ENCODE measurements at places on chromosomes 5 and 9. TPM values are rescaled to one million over a fixed set of nuclear protein-coding genes. Genes with fewer than 3 reads are reported as not detected.
A peak's percentile ranks its signal among the peaks of the same experiment; 100 is the strongest.

The SPINK1 gene
- not detected for total RNA-seq

The PCDHA2 gene
- total RNA-seq, result 2.5 TPM

The CEMIP2 gene
- total RNA-seq, result 51.2 TPM

The PCDHGA9 gene
- total RNA-seq, result 0.89 TPM

The SLC6A19 gene
- total RNA-seq, result 0.16 TPM

The NXNL2 gene
- total RNA-seq, result 0.40 TPM

The ESM1 gene
- not detected for total RNA-seq

The PHF24 gene
- total RNA-seq, result 2.7 TPM

The TMEM174 gene
- not detected for total RNA-seq

The CCDC69 gene
- total RNA-seq, result 6.4 TPM

The CDH9 gene
- total RNA-seq, result not detected

The DBH gene
- not detected for total RNA-seq

The IL9 gene
- total RNA-seq, result not detected

The GNA14 gene
- total RNA-seq, result 0.62 TPM

The GPR151 gene
- total RNA-seq, result 5.1 TPM

The ADAMTSL2 gene
- total RNA-seq, result 0.93 TPM

The STPG3 gene
- total RNA-seq, result not detected

GRCh38 chr5:53194086-53194485, 84.5 kb upstream of the MOCS2 start:
- DNase-seq, result no peak

- peak; percentile 49 for DNase-seq
Observed at GRCh38 chr5:172009536-172010270, 3.3 kb upstream of the FBXW11 start.

- peak; percentile 41 for DNase-seq
Observed at GRCh38 chr5:133520062-133520461, 92.3 kb downstream of the FSTL4 start.

DNA sequence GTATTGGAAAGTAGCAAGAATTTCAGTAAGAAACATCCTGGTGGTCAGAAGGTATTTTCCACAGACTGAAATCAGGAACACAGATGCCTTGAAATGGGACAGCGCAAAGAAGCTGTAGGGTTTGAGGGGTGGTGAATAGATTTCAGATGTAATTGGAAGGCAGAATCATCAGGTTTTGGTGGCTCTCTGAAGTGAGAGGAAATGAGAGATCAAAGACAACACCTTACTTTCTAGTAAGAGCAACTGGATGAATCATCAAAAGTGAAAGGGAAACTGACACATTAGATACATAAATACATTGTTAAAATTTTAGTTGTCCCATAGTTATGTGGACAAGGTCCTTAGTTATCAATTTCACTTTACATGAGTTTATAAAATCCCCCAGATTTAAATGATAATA, 188.2 kb upstream of the SLC27A6 start:
- no peak for DNase-seq

GRCh38 chr5:142411656-142412425, 87.0 kb upstream of the SPRY4 start:
- no peak for DNase-seq

DNA sequence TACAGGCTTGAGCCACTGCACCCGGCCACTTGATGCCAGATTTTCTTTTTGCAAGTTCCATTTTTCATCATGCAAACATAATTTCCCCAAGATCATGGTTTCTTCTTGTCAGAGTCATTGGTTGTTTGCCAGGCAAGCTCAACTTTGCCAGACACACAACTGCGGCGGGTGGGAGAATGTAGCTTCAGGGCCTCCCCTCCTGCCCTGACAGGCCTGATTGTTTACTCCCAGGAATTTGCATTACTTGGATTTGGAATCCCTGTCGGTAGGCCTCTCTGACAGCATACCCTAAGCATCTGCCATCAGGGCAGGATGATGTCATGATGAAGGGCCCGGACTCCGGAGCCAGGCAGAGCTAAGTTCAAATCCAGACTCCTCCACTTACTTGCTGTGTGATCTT, 15.1 kb downstream of the RPS14 start:
- DNase-seq, result no peak

DNA sequence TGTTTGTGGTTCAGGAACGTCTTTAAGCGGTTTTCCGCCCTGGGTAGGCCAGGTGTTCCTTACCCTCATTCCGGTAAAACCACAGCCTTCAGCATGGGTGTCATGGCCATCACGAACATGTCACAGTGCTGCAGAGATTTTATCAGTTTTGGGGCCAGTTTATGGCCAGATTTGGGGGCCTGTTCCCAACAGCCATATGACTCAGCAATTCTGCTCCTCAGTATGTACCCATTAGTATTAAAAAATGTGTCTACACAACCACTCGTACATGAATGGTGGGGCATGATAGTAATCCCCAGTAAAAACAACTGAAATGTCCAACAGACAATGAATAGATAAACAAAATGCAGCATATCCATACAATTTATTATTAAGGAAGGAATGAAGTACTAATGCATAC, 51.9 kb upstream of the TTC23L start:
- DNase-seq, result no peak

DNA sequence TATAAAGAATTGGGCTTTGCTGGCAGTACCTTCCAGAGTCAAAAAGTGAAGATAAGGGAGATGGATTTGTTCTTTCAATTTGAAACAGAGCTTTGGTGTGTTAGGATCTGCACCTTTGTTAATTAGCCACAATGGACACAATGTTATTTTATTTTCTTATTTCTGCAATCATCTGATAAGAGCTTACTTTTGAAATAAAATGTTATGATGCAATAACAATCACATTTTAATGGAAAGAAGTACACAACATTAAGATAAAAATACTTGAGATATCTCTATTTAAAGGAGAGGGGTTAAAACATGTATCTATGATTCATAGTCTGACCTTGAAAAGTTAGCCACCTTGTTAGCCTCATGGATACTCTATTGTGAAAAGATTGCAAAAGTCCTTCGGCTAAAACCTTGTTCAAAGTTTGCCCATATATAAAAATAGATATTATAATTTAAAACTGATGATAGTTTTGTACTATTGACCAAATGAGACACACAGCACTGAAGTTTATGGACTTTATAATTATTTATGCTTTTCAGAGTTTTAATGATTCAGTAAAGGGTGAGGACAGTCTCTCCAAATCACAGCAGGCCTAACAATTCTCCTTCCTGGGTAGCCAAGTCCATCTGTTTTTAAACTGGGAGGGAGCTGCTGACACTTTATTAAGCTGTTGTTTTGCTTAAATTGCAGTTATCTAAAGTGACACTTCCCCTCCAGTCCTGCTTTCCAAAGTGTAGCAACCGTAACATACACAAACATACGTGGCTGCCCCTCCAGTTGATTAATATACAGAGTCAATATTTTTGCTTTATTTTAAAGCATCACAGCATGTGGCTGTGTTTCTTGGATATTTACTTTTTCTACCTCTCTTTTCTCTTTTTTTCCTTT, 47.6 kb upstream of the DAP start:
- DNase-seq, result no peak

- no peak for DNase-seq
Observed at GRCh38 chr9:91817106-91817492, 132.9 kb downstream of the ROR2 start.

- DNase-seq, result no peak
Observed at GRCh38 chr9:20478786-20479185, 143.5 kb downstream of the MLLT3 start.

GRCh38 chr9:22416692-22417060, 29.9 kb upstream of the DMRTA1 start:
- no peak for DNase-seq

DNA sequence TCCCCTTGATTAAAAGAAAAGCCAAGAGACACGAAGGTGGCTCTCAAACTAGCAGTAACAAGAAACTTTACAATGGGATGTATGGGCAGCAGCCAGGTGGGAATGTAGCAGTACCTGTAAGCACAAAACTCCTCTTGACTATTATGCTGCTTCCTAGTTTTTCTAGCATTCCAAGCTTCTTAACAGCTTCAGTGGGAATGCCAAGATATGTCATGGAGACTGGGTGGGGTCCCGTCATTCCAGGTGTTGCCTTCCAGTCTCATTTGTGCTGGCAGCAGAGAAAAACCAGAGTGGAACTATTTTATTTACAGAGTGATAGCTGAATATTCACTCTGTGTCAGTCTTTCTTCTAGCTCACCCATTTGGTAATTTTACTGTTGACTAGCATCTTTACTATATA, 236.6 kb downstream of the ARL15 start:
- DNase-seq, result no peak

GRCh38 chr5:131276072-131276471, 12.2 kb downstream of the CDC42SE2 start:
- no peak for DNase-seq

DNA sequence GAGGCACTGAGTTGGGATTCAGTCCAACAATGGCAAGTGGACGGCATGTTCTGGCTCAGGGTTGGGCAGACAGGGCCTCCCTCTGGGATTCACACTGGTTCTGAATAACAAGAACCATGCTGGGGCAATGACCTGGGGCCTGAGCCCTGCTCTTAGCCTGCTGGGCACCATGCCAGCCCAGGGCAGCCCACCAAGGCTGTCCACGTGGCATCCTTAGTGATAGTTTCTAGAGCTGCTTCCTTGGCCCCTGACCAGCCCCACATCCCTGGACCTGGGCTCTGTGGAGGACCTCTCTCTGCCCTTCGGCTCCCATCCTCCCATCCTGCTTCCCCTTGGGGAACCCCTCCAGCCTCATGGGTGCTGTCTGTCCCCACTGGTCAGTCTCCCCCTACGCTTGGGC, 22.3 kb upstream of the OLFM1 start:
- DNase-seq, result peak; percentile 13

GRCh38 chr9:129868872-129869486, 33.7 kb downstream of the USP20 start:
- no peak for DNase-seq

DNA sequence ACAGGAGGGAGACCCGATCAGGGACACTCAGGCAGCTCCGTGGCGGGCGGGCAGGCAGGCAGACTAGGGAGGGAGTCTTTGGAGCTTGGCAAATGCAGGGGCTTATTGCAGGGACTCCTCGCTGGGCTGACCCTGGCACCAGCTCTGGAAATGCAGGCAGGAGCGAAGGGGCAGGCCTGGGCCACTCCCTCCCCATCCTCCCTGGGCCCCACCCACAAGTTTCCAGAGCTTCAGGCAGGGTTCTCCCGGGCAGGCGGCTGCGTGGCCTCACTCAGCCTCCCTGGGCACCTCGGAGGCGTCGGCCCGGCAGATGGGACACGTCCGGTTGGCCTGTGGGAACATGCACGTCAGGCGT, 8.5 kb downstream of the RNF44 start:
- peak; percentile 48 for DNase-seq

DNA sequence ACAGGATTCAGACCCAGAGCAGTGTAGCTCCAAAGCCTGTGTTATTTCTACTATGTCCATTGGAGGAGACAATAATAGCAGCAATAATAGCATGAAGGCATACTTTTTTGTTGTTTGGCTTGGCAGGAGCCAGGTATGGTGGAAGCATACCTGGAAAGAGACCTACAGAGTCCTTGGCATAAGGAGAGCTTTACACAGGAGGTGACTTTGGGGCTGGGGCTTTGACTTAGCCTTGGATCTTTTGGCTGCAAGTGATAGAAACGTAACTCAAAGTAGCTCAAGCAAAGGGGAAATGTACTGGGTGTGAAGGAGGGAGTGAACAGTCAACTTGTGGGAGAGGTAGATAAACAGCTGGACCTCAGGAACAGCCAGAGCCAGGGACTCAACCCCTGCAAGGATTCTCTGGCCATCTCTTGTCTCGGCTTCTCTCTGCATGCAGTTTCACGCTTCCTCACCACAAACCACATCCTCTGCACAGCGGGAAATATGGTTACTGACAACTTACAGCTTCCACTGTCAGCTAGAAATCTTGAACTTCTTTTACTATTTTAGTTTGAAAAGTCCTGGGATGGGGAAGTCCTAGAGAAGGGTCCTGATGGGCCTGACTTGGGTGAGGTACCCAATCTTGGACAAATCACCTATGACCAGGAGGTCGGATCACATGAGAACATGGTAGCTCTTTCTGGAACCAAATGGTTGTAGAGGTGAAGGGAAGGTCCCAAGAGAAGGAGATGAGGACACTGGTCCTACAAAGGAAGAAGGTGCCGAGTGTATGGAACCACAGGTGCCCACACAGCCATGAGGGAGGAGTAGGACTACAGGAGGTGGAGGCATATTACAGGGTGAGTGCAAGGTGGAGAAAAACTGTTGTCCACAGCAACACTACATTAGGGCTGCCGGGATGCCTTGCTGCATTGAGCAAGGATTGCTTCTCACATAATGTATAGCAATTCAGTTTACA, 47.0 kb upstream of the TGFBR1 start:
- no peak for DNase-seq

DNA sequence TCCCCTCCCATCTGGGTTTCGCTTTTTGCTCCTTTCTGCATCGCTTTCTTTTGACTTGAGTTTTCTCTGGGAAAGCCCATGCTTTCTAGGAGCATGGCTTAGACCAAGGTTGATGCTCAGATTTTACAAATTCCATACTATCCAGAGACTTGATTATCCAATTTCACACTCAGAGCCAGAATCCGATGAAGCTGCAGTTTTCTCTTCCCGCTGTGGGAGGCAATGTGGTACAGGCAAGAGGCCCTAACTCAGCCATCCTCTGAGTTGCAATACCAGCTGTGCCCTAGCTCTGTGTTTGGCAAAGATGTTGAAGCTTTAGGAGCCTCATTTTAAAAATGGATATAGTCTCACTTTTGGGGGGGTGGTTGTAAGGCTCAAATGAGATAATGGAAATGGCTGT, 85.1 kb downstream of the BRINP1 start:
- DNase-seq, result peak; percentile 82

DNA sequence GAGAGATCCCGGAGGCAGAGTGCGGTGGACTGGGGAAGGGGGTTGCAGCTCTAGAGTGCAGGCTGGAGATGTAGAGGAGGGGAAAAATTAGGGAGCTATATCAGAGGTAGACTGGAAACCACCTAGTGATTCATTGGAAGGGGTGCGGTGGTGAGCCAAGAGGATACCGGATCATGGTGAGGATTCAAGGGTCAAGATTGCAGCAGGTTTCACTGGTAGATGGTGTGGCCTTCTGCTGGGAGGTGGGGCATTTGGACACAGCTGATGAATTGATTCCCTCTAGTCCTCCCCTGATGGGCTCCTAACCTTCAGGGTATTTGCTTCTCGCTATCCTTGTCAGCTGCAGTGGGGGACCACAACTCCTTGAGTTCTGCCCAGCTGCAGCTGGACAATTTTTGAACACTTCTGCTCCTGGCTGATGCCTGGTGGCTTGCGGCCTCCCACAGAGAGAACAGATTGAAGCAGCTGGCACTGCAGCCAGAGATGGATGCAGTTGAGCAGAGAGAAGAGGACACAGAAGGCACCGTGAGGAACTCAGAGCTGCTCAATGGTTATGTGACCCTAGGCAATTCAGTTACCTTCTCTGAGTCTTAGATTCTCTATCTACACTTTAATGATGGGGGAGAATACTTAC, 134.4 kb upstream of the ABCA1 start:
- DNase-seq, result no peak

GRCh38 chr9:122055701-122056100, 37.4 kb downstream of the TTLL11 start:
- DNase-seq, result no peak

GRCh38 chr5:157670662-157671591, at the start of gene C5orf52:
C5orf52 (plus strand) TSS chr5:157671533; CDS start chr5:157671615, 82 bp downstream.
- DNase-seq, result peak; percentile 29

GRCh38 chr5:176873541-176874172, 25.5 kb downstream of the HK3 start:
- no peak for DNase-seq

- no peak for DNase-seq
Observed at GRCh38 chr9:108973895-108974294, 39.4 kb downstream of the CTNNAL1 start.

- DNase-seq, result peak; percentile 79
Observed at GRCh38 chr9:129568560-129569501, 52.1 kb downstream of the C9orf50 start.

All from endodermal cell (in vitro differentiated cells).